ENCODE measurements at places on chromosomes 1 and 21.

GRCh38 chr1:161119092-161119903 lies 1.4 kb downstream of the NIT1 start:
- DNase-seq = peak; percentile 52

DNA sequence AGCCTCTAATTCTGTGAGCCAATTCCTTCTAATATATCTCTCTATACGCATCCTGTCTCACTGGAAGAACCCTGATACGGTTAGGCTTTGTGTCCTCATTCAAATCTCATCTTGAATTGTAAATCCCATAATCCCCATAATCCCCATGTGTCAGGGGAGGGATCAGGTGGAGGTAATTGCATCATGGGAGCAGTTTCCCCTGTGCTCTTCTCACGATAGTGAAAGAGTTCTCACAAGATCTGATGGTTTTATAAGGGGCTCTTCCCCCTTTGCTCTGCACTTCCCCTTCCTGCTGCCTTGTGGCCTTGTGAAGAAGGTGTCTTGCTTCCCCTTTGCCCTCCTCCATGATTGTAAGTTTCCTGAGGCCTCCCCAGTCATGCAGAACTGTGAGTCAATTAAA lies 116.1 kb downstream of the MRPS6 start:
- no peak for DNase-seq

GRCh38 chr1:152190589-152190988 lies 31.6 kb upstream of the RPTN start:
- no peak for DNase-seq

- DNase-seq = no peak
Measured at GRCh38 chr21:36321325-36322082, 1.5 kb downstream of the MORC3 start.

GRCh38 chr1:125080077-125080476 lies 3895.3 kb downstream of the SRGAP2C start:
- no peak for DNase-seq

- no peak for DNase-seq
Measured at GRCh38 chr1:56215771-56216170, 363.6 kb downstream of the PLPP3 start.

DNA sequence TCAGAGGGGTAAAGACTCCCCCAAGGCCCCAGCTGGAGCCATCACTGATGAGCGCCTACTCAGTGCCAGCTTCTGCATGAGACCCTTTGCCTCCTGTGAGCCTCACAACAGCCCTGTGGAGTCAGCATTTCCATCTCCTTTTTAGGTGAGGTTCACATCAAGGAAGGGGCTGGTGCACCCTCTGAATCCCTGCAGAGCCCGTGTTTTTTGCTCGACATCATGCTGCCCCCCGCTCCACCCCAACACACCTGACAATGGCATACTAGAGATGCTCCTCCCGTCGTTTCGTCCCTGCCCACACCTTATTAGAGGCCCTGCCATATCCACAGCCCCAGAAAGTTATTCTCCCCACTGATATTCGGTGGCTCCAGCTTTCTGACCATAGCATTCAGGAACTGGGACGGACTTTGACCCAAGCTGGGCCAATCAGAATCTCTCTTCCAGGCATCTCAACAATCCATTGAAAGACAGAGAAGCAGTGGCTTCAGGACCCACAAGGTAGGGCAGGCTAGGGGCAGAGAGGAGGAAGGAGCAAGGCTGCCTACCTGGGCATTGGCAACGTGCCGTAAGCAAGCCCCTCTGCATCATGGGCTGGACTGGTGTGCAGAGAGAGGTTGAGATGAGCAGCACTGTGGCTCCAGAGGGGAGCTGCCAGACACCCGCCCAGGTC lies 32.7 kb downstream of the EPHA10 start:
- DNase-seq = no peak

- no peak for DNase-seq
Measured at GRCh38 chr1:6410248-6410893, 9.3 kb downstream of the HES2 start.

- no peak for DNase-seq
Measured at GRCh38 chr1:243346468-243346867, 90.6 kb downstream of the SDCCAG8 start.

- no peak for DNase-seq
Measured at GRCh38 chr1:158285756-158286241, 3.9 kb upstream of the CD1C start.

- DNase-seq = no peak
Measured at GRCh38 chr1:200693327-200693726, 23.6 kb upstream of the DDX59 start.
